ENCODE measurements at places on chromosomes 3 and 15. TPM values are rescaled to one million over a fixed set of nuclear protein-coding genes. Genes with fewer than 3 reads are reported as not detected.
A peak's percentile ranks its signal among the peaks of the same experiment; 100 is the strongest.

- no peak for DNase-seq
These were observed 127.6 kb downstream of the FBLN2 start for GRCh38 chr3:13676356-13677017.

- no peak for DNase-seq
These were observed 228.7 kb upstream of the CGNL1 start for GRCh38 chr15:57147621-57148020.

- no peak for DNase-seq
These were observed 612.2 kb upstream of the GOLIM4 start for GRCh38 chr3:168707900-168708299.

DNA sequence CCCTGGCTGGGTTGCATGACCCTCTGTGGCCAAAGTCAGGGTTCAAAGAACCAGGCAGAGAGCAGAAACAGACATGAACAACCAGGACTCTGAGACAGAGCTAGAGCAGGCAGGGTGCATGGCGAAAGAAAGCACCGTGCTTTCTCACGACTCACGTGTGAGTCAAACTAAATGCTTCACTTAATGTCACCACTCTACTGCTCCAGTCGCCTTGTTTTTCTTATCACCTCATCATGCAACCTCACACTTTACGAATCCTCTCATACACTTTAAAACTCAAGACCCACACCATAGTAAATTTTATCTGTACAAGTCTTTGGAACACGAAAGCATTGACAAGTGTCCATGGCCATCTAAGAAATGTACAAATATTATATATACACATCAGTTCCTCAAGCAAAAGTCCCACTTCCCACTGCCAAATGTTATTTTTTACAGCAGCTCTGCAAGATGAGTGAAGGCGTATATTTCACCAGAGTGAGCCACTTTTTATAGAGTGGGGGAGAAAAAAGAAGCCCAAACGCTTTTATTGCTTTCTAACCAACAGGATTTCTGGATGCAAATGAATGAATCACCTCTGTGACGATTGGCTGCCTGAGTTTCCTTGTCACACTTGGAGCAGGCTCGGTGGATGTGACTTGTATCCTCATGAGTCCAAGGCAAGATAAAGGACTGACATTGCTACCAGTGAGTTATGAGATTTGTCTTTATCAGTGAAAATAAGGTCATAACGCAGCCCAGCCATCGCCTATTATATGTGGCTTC is 16.0 kb upstream of the MEGF11 start:
- DNase-seq, result peak; percentile 54

- DNase-seq, result no peak
These were observed 115.9 kb upstream of the EPHA3 start for GRCh38 chr3:88991496-88991895.

DNA sequence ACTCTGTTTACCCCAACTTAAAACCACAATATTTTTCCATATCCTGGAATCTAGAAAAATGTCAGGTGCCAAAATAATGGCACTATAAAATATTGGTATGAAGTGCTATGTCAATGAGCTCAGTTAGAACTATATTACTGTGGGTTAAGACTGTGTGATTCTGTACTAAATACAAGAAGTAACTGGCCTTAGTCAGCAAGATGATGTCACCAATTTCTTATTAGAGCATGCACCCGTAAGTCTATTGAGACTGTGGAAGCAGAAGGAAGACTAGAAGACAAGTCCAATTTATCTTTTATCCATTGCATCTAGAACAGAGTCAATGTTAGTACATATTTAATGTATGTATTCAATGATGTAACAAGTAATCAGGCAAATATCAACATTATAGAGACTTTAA is 25.0 kb downstream of the LRRC58 start:
- no peak for DNase-seq

- no peak for DNase-seq
These were observed 12.3 kb upstream of the CTDSPL start for GRCh38 chr3:37849146-37849923.

- DNase-seq, result no peak
These were observed 13.3 kb upstream of the TMF1 start for GRCh38 chr3:69065318-69065964.

- no peak for DNase-seq
These were observed 413.7 kb upstream of the TBL1XR1 start for GRCh38 chr3:177610686-177611633.

DNA sequence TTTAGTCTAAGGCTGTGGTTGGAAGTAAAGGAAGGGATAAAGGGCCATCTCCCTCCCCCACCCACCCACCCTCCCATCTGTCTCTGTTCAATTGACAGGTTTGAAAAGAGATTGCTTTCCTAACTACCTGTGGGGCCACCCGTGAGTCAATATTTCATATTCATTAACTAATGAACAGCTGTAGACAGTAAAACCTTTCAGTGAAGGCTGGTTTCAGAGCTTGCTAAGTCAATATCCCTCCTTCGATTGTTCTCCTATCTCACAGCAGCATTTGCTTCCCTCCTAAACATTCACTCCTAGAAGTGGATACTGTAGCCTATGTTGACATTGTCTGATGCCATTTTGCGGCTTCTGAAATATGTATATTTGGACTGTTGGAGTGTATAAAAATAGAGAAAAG is 85.9 kb upstream of the SYNPR start:
- no peak for DNase-seq

DNA sequence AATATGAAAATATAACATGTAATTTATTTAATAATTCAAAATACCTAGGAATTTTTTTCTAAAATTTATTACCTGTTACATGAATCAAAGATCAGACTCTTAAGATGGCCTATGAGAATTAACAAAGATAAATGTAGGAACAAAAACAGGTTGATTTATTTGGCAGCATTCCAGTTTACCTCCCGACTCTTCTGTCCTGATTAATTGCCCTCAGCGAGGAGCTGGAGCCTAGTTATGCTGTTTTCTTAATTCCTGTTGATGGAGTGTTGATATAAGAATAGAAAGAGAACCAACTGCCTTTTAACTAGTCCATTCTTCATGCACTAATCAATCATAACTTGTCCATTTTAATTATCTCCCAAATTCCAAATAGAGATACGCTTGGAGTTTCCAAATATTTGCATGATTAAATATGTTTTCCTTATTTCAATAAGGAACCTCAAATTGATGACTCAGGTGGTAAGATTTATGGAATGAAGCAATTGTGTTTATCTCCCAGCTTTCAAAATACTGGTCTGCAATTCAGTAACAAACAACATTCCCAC is 10.6 kb upstream of the CPB1 start:
- DNase-seq, result no peak

DNA sequence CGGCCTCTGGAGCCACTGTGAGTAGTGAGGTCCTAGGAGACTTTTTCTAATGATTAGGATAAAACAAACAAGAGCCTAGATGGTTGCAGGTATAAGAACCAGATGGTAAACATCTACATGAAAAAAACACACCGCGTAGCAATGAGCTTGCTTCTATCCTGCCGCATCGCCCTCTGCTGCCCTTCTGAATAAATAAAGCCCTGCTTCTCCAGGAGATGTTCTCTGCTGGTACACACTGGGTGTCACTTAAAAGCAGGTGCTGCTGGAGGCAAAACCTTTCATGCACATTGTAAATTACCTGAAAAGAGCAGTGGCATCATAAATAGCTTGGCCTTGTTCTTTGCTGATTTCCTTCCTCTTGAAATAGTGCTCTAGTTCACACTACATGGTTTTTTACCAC is 164.4 kb upstream of the TOPAZ1 start:
- no peak for DNase-seq

- no peak for DNase-seq
These were observed at the start of gene MYO5C for GRCh38 chr15:52295421-52296001. Gene MYO5C, minus strand, starts transcription at chr15:52295804. Its CDS starts 168 bp downstream, at chr15:52295636.

- no peak for DNase-seq
These were observed 882.5 kb upstream of the GBE1 start for GRCh38 chr3:82643948-82644347.

- DNase-seq, result no peak
These were observed 106.1 kb downstream of the EOMES start for GRCh38 chr3:27616031-27616430.

GRCh38 chr15:74785194-74786032 is 3.5 kb downstream of the CSK start:
- no peak for DNase-seq

DNA sequence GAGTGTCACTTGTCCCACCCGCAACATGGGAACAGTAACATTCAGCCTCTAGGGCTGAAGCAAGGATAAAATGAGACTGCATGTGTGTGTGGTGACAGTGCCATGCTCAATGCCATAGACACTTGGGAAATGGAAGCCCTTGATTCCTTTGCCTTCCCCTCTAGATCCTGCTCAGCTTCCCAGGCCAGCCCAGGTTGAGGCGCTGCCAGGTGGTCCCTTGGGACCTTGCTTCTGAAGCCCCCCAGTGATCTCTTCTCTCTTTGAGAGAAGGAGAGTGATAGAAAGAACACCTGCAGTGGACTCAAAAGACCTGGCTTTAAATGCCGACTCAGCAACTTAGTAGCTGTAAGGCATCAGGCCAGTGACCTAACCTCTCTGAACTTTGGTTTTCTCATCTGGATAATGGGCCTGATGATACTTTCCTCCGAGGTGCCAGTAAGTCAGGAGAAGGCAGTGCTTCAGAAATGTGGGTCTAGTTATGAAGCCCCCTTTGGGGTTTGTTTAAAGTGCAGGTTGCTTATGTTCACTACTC is 144.5 kb downstream of the RPLP1 start:
- no peak for DNase-seq

- peak; percentile 61 for DNase-seq
These were observed 39.3 kb downstream of the OSTN start for GRCh38 chr3:191238321-191238817.

GRCh38 chr15:76871930-76872329 is 33.2 kb downstream of the SCAPER start:
- no peak for DNase-seq

DNA sequence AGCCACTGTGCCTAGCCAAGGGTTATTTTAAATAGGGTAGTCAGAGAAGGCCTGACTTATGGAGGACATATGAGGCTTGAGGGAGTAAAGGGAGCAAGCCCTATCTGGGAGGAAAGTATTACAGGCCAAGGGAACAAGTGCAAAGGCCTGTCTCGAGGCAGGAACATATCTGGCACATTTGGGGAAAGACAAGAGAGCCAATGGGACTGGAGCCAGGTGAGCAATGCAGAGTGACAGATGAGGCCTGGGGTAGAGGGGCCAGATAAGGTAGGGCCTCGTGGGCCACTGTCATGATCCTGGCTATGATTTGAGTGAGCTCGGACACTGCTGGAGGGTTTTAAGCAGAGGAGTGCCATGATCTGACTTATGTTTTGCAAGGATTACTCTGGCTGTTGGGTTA is 43.8 kb downstream of the DCP1A start:
- DNase-seq, result no peak

GRCh38 chr3:32814361-32814760 is 3.4 kb upstream of the TRIM71 start:
- DNase-seq, result no peak

GRCh38 chr3:15977090-15977489 is 179.3 kb upstream of the ANKRD28 start:
- DNase-seq, result no peak

DNA sequence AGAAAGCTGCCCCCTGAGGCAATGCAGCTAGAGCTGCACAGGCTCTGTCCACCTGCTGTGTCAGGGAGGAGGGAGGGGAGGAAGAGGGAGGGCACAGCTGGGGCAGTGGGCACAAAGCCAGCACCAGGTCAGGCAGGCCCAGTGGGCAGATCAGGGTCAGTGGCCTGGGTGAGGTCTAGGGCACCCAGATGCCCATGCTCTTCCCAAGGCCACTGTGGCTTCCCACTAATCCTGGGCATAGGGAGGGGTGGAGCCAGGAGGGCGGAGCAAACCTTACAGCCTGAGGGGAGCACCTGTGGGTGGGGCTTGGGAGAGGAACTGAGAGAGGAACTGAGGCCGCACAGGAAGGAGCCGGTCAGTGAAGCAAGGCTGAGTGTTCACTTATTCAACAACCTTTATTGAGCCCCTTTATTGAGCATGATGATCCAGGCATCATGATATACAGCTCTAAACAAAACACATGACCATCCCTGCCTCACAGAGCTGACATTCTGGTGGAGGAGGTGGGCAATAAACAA is 55.0 kb downstream of the RHCG start:
- DNase-seq, result no peak

DNA sequence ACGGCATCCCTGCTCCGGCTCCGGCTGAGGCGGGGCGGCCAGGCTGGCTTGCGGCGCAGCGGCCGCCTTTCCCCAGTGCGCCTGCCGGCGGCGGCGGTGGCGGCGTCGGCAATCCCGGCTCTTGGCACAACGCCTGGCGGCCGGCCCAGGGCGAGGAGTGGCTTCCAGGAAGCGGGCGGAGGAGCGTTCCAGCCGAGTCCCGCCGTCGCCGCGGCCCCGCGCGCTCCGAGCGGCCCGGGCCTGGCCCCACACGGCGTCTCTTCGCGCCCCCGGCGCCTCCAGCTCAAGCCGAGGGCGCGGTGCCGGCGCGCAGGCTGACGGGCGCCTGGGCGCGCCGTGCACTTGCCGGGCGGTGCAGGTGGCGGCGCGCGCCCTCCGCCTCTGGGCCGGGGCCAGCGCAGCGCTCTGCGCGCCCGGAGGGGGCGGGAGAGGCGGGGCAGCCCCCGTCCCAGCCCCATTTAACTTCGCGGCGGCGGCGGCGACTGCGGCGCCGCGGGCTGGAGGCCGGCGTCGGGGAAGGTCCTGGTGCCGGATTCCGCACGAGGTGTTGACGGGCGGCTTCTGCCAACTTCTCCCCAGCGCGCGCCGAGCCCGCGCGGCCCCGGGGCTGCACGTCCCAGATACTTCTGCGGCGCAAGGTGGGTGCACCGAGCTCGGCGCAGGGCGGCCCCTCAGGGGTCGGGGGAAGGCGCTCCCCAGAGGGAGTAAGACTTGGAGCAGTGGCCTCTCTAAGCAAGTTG is at the start of gene ADAMTSL3:
Gene ADAMTSL3 (plus strand): TSS at position 485 of the 740 bp plus-strand sequence. CDS start 1,639 bp downstream, outside the sequence.
- no peak for DNase-seq

- no peak for DNase-seq
These were observed at the start of gene DIS3L for GRCh38 chr15:66293419-66294156. Gene DIS3L, plus strand, starts transcription at chr15:66293568. Its CDS starts 29 bp downstream, at chr15:66293597.

- DNase-seq, result no peak
These were observed 2.7 kb downstream of the LRIG1 start for GRCh38 chr3:66497985-66498671.

DNA sequence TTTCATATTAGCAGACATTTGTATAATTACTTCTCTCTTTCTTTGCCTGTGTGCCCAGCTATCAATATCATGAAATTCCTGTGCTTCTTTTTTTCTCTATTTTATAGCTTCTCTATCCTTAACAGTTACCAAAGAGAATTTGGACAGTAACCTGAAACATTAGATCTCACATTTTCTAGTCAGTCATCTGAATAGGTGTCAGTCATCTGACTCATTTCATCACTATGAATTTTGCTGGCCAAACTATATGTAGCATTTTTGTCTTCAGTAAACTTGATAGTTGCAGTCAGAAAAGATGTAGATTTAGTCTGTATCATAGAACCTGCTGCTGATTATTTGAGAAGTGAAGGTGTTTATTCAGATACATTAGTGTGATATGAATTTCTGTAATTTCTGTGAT is 52.6 kb downstream of the HMG20A start:
- DNase-seq, result no peak

The P2RY13 gene
- not detected for total RNA-seq

The INO80 gene
- total RNA-seq, result 20.2 TPM

The TRH gene
- total RNA-seq, result not detected

The SPTSSB gene
- total RNA-seq, result not detected

The ANKRD34C gene
- not detected for total RNA-seq

The PLA2G4E gene
- not detected for total RNA-seq

The GHSR gene
- total RNA-seq, result not detected

The ADAMTS7 gene
- 0.64 TPM for total RNA-seq

The PPP2R3A gene
- 26.1 TPM for total RNA-seq

The LRRC31 gene
- total RNA-seq, result not detected

Measured in HFFc6 (cell line).